GM23338 (cell line): ENCODE measurements at places on chromosomes 4 and X. TPM values are rescaled to one million over a fixed set of nuclear protein-coding genes. Genes with fewer than 3 reads are reported as not detected.

- DNase-seq, result peak; percentile 3
Observed at GRCh38 chr4:177190995-177191580, 118.6 kb upstream of the NEIL3 start.

Gene GPR34
- total RNA-seq, result not detected in 2 replicates

DNA sequence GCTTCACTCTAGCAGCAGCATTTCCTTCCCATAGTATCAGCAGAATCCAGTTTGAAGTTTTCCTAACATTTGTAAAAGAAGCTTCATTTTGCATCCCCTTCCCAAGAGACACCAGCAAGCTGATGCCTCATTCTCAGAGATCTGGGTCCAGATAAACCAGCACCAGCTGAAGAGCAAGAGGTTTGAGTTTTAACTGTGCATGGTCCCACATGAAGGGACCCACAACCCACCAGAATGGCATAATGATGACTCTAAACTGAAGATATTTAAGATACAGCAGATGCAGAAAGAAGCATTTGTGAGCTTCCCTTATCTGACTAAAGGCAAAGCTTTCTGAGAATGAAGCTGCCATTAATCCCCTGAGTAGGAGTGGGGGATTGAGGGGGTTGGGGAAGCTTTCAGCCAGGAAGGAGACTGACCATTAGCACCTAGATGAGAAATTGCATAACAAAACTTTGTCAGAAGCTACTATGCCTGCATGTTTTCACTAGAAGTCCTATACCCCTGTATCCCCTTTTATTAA, 18.6 kb downstream of the NUDT6 start:
- DNase-seq, result no peak

- DNase-seq, result no peak
Observed at GRCh38 chrX:71541210-71542022, 8.5 kb downstream of the OGT start.

- no peak for DNase-seq
Observed at GRCh38 chr4:86595426-86595805, 1.3 kb downstream of the PTPN13 start.

DNA sequence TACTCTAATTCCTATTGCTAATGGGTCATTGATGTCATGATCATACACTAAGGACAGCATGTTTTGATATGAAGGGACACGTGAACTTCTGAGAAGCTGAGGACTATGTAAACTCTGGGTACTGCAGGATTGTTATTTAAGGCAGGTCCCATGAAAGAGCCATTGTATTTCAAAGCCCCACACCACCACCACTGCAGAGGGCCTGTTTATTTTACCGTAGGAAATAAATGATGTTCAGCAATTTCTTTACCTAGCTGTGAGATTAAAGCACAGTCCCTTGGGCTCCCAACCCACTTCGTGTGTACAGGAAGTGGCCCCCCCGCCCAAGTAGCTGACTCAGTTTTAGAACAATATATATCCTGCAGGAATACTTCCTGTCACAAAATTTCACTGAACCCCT, 89.8 kb upstream of the ACSL4 start:
- DNase-seq, result no peak

GRCh38 chr4:142549726-142550463, 296.2 kb downstream of the INPP4B start:
- no peak for DNase-seq

DNA sequence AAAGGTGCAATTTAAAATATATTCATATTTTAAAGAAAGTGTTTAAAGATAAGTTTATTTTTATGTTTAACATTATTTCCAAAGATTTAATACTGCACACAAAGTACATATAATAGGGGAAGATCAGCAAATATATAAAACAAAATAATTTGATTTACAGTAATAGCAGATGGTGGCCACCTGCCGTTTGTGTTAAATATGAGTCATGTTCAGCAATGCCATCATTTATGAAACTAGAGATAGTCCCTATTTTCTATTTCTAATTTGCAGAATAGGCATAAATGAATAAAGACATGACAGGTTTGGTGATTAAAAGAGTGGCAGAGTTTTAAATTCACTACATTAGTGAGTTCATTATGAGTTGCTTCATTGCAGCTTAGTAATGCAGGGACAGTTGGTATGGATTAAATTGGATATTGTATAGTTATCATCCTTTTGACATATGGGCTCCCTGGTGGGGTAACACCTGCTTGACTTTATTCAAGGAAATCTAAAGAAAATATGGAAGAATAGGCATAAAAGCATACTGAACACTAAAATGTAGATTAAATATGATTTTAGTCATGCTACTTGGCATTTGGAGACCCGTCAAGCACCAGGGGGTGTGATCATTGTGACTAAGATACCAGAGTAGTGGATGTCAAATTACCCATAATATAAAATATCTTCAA, 78.8 kb upstream of the BANK1 start:
- no peak for DNase-seq

DNA sequence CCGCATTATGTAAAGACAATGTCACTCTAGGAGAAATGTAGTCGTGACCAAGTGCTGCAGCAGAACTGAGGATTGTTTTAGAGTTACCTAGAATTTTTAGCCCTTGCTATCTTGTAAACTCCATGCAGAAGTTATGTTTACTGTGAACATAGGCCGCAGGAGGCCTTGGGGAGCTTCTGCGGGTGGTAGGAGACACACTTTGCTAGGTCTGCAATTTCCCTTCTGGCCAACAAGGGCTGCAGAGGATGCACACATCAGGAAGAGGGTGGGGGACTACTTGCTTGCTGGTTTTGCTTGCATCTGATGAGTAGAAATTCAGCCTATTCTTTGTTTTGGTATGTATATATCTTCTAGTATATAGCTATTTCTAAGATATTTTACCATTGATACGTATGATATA, 23.1 kb downstream of the BANK1 start:
- DNase-seq, result no peak

DNA sequence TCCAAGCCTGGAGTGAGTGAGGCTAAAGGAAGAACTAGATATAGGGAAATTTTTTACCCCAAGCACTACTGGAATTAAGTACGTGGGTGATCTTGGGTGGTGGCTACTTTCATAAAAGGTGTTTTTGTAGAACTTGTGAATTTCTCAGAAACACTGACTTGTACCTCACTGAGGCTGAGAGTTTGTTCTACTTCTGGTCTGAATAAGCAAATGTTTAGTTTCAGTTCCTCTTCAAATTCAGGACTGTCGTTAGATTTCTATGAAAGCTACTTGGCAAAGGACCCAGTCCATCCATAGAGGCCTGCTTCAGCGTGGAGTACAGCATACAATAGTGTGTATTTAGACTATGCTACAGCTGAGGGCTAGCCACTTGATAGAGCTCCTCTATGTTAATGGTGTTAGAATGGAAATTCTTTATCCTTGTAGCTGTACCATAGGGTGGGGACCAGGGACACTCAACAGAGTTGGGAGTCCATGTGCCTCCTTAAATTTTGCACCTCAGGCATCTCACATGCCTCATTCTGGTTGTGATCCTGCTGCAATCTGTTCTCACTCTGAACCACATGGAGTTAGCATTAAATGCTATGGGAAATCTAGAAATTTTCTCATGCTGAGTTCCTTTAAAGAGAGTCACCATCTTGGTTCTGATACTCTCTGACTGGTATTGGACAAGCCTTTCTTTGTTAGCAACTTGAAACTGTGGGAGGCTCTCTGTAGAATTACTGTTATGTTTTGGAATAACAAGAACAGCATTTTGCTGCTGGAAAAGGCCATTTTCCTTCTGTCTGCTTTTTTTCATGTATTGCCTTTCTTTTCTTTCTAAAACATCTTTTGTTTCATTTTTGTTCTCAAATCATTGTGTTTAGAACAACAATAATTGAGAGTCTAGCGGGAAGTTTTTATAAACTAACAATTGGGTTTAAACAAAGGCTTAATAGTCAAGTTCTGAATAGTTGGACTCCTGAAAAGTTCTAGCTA, 86.8 kb downstream of the PDGFRA start:
- no peak for DNase-seq

GRCh38 chr4:6663596-6664393, 23.3 kb downstream of the MRFAP1 start:
- peak; percentile 45 for DNase-seq

Gene PRSS12
- total RNA-seq, result 7.5 and 12.9 TPM in 2 replicates

Gene UCP1
- 0.21 TPM in 1 of 2 replicates, not detected in the other for total RNA-seq
